ENCODE measurements at places on chromosomes 5 and 9.

- peak; percentile 3 for DNase-seq
Observed at GRCh38 chr5:68884883-68885282, 208.9 kb upstream of the SLC30A5 start.

DNA sequence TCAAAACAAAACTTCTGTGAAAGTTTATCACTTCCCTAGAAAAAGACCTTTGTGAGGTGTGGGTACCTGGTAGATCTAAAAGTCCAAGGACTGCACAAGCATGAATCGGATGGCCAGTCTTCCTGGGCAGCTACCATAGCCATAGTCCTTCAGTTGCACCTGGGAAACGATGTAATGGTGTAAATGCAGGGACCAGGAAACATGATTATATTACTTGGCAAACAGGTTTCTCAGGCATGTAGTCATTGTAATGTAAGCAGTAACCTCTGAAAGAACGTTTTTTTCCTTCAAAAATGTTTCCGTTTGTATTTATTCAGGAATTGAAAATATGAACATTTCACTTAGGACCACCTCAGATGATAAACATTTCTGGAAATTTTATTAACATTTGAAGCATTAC is 433.4 kb downstream of the DTWD2 start:
- DNase-seq, result no peak

GRCh38 chr9:135359764-135360163 is 119.8 kb upstream of the PPP1R26 start:
- no peak for DNase-seq

- no peak for DNase-seq
Observed at GRCh38 chr9:7976167-7976755, 176.7 kb upstream of the DMAC1 start.

DNA sequence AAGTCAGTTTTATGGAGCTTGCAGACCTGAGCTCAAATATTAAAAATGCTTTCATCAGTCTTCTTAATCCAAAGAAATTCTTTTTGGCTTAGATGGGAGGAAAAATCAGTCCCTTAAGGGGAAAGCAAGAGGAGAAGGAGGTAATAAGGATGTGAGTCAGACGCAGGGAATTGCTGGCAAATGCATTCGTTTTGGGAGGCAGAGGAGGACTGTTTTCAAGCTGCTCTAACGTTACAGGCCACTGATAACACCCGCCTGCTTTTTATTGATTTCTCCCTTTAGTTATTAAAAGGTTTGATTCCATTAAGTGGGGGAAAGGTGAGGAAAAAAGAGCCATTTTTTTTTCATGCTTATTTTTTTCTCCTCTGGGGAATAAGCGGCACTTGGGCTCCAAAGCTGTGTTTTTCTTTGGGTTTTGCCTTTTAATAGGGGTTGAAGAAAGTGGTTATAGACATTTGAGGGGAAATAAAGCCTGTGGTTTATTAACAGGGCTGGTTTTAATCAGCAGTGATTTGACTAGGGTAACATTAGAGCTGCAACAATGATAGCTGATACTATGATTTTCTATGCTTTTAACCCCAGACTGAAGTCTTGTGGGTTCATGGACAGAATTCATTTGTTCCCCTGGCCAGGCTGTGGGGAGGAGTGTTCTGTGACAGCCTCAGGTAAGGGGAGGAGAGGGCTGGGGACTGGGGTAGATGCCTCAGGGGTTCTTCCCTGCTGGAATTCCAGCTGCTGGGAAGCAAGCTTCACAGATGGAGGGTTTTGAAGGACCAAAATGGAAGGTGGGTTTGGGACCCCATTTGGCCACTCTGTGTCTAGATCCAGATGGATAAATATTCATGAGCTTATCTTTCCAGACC is 225.2 kb downstream of the GAS1 start:
- no peak for DNase-seq

- DNase-seq, result peak; percentile 86
Observed at GRCh38 chr5:150599917-150600511, 40.4 kb upstream of the SYNPO start.

DNA sequence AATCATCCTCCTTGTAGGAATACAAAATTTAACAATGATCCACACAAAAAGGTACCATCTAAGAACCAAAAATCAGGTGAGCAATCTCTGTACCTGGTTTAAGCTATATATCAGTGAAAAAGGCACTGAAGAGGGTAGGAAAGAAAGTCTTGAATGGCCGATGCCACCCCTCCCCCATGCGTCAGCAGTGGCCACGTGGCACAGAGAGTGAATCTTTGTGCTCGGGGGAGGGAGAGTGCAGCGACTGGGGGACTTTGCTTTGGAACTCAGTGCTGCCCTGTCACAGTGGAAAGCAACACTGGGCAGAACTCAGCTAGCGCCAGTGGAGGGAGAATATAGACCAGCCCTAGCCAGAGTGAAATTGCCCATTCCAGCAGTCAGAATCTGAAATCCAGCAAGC is 28.3 kb upstream of the PDE4D start:
- no peak for DNase-seq

DNA sequence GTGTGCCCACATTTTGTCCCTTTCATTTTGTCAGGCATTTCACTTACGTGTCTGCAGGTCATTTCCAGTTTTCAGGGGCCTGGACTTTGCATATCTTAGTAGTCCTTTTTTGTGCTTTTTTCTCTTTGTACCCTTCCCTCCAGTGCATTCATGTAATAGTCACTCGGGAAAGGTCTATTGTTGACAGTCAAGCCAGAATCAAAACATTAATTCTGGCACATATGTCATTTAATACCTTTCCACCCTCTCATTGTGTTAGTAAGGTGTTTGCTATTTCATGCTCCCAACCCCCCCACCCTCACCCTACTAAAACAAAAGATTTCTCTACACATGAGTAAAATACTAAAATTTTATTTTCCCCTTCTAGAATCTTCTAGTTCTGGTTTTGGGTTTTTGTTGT is 42.7 kb downstream of the UGCG start:
- DNase-seq, result no peak

- peak; percentile 55 for DNase-seq
Observed at GRCh38 chr9:127884427-127884911, 7.0 kb upstream of the AK1 start.

- no peak for DNase-seq
Observed at GRCh38 chr5:120062515-120062917, 401.6 kb upstream of the PRR16 start.

- DNase-seq, result peak; percentile 76
Observed at GRCh38 chr5:17190242-17190778, 27.1 kb upstream of the BASP1 start.

GRCh38 chr9:6219981-6220380 is 4.4 kb downstream of the IL33 start:
- no peak for DNase-seq

DNA sequence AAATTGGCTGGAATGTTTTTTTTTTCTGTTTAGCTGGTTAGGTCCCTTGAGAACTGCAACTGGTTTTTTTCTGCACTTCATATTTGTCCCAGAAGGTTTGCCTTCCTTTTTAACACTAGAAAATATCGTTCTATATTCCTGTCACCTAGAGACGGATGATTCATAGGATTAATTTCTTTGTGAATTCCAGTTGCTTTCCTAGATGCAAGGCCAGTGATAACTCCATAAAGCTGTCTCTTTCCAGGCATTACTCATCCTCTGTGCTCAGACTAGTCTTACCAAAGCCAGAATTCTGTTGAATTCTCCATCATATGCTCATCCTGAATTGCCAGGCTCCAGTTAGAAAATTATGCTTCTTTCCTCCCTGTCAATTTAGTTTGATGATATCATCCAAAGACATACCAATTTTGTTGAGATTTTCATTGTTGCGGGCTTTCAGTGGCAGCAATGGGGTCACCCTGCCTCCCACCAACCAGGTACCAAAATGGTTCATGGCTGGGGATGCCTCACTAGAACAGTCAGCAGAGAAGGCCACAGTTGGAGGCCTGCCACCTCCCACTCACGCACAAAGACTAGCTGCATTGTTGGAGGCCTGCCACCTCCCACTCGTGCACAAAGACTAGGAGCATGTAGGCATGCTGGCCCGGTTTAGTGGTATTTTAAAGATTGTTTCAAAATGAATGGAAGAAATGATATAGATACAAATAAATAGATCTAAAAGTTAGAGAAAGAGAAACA is 8.5 kb downstream of the BAAT start:
- no peak for DNase-seq

- peak; percentile 74 for DNase-seq
Observed at GRCh38 chr5:148145916-148146315, 22.4 kb upstream of the SPINK14 start.

- DNase-seq, result no peak
Observed at GRCh38 chr5:122259995-122260394, 52.0 kb upstream of the SNCAIP start.

- no peak for DNase-seq
Observed at GRCh38 chr5:171524466-171524865, 105.0 kb downstream of the FGF18 start.

DNA sequence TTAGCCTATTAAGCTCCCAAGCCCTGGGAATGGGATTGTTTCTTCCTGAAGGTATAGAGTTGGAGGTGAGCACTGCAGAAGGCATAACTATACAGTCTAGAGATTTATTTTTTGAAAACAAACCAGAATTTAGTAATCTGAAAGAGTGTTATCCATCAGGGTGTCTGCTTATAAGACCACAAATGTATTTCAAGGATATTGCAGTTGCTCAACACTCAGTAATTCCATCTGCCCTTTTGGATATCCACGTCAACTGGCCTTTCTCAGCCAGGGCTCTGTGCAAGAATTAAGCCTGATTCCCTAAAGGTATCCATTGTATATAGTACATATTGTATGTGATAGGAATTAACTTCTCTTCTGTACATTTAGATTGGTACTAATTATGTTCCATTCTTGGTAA is 15.0 kb upstream of the IL31RA start:
- DNase-seq, result no peak

DNA sequence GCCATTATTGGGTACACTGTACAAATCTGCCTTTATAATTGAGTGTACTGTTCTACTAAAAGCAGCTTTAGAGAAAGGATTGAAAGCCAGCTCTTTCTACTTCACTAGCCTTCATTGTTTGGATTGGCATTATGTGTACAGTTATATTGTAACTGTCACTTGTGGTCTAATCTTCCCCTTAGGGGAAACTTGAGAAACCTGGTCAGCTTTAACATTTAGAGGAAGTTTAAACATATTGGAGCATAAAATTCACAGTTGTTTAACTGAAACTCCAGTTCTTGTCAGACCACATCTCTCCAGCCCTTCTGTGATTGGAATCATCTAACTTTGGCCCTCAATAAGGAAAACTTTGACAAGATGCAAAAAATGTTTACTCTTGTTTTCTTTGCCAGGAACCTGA is 24.6 kb downstream of the PIK3R1 start:
- no peak for DNase-seq

GRCh38 chr9:129455151-129455995 is 165.5 kb downstream of the C9orf50 start:
- no peak for DNase-seq

DNA sequence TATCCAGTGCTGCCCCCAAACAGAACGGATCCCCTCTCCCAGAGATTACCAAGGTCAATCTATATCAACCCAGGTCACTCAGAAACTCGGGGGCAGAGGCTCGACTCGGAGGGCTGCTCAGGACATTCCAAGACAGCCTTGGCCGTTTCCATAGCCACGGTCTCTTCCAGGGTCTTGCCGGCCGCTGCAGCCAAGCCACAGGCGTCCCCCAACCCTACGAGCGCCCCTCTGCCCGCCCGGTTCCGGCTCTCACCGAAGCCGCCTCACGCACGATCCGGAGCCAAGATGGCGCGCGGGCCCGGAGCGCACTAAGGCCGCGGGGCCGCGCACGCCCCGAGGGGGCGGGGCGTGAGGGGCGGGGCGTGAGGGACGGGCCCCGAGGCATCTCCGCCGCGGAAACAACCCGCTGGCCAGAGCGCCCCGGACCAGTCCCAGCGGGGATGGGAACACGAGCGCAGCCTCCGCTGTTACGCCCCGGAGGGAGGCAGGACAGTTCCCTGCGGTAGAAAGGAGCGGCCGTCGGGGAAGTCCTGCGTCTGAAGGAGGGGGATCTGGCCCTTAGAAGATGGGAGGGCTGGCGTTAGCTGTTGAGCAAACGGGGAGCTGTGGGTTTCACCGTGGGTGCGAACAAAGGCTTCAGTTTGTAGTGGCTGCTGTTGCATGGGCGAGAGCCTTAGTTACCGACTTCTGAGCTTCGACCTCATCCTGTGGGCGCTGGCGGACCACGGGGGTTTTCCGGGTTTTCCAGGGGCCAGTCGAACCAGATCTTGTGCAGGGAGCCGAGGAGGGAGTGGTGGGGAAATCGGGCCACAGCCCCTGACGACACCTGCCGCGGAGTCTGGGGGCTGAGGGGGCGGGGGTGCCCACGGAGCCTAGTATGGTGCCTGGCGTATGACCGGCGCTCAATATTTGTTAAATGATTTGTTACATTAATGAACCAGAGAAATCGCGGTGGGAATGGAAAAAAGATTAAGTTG is at the start of gene RPP25L:
RPP25L (minus strand) TSS at position 287 of the 977 bp plus-strand sequence. CDS start 801 bp downstream, outside the sequence.
- peak; percentile 90 for DNase-seq

- no peak for DNase-seq
Observed at GRCh38 chr5:104661256-104661655, 1098.7 kb upstream of the NUDT12 start.

- no peak for DNase-seq
Observed at GRCh38 chr9:130872912-130873503, 23.6 kb downstream of the QRFP start.

GRCh38 chr5:125422342-125422741 is 675.9 kb upstream of the ZNF608 start:
- no peak for DNase-seq

DNA sequence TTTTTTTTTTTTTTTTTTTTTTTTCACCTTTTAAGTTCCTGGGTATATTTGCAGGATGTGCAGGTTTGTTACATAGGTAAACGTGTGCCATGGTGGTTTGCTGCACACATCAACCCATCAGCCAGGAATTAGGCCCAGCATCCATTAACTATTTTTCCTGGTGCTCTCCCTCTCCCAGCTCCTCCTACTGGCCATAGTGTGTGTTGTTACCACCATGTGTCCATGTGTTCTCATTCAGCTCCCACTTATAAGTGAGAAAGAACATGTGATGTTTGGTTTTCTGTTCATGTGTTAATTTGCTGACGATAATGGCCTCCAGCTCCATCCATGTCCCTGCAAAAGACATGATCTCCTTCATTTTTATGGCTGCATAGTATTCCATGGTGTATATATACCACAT is 350.5 kb downstream of the MAN2A1 start:
- no peak for DNase-seq

GRCh38 chr5:130066644-130067043 is 162.4 kb downstream of the CHSY3 start:
- no peak for DNase-seq

Data from right lung (tissue), 10 donors.